Activated naive CD8-positive, alpha-beta T cell treated with anti-CD3 and anti-CD28 coated beads, Interleukin-2, amount 50 U/mL, for 24 hours (primary cell): ENCODE measurements at places on chromosomes 1 and 21.
A peak's percentile ranks its signal among the peaks of the same experiment; 100 is the strongest.

DNA sequence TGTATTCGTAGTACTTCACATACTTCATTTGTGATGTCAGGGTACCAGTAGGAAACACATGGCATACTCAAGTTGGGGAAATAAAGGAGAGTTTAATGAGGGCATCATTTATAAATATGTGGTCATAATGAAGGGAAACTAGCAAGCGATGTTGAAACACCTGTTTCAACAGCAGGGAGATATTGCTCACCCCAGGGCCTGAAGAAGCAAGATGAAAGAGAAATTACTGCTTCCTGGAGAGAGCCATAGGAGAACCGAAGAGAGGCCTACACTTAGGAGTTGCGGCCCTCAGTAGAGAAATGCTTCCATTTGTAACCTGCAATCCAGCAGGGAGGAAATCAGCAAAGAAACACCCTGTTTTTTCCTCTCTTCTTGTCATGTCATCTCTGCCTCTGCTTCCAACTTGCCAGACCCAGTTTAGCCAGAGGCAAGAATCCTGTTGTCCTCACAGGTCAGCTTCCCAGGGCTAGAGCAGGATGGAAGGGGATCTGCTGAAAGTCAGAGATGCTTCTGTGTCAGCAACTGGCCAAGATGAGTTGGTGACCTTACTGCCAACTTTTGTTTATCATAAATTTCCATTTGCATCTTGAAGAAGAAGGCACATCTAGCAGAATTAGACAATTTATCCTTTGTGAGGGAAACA, 67.6 kb upstream of the TSPAN2 start:
- no peak for DNase-seq

- DNase-seq = peak; percentile 7
Observed at GRCh38 chr1:161905269-161905884, 118.3 kb downstream of the OLFML2B start.

DNA sequence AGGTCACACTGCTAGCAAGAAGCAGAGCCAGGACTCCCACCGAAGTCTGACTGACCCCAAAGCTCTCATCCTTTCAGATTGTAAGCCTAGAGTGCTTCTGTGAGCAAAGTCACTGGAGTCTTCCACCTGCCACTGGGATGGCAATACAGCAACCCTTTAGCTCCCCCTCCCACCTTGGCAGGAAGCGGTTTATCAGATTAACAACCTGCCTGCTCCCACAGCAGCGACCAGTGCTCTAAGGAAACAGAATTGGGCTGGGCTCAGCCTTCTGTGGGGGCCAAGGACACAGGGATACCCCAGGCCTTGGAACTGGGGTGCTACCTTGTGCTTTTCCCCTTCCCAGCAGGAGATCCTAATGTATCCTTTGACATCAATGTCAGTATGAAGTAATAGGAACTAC, 76.0 kb downstream of the GFI1 start:
- DNase-seq = peak; percentile 19

DNA sequence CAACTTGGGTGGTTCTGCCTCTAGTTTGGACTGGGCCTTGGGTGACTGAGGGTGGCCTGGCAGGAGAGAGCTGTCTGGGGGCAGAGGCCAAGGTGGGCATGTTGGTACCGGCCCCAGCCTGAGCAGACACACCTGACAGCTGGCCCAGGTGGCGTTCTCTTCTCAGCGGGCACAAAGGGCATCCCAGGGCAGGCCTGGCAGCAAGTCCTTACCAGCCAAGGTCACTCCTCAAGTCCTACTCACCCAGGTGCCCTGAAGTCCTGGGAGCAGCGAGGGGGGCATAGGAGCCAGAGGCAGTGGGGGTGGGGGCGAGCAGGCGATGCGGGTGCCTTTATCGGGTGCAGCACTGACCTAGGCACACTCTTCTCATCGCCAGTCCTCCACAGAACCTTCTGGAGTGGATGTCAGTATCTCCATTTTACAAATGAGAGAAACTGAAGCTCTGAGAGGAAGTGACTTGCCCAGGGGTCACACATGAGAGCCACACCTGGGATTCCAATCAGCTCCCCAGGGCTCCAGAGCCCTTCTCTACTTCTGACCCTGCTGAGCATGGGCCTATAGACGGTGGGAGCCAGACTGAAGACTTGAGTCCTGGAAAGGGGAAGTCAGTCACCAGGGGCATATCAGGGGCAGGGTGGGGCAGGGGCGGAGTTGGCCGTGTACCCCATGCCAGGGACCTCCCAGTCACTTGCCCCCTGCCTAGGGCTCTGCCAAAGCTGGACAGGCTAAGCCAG, 587 bp upstream of the SLC25A34 start:
- DNase-seq = no peak

GRCh38 chr21:33300701-33301631, 23.8 kb upstream of the IFNAR1 start:
- no peak for DNase-seq

- DNase-seq = no peak
Observed at GRCh38 chr1:66334318-66334717, 199.6 kb upstream of the SGIP1 start.

- DNase-seq = no peak
Observed at GRCh38 chr1:79554688-79555087, 548.2 kb upstream of the ADGRL4 start.

DNA sequence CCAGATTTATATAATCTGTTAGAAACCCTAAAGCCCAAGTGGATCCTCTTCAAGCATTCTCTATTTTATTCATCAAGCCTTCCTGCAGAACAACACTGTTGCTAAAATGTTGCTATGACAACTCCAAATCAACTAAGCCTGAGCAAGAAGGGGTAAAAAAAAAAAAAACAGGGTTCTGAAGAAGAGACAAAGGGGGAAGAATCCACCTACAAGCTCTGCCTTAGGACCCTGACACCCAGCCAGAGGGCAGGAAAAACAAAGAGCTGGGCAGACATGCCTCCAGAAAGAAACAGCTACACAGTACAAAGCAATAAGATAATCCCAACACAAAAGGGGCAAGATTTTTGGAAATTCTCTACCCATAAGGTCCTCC, 1.3 kb downstream of the USF1 start:
- no peak for DNase-seq

DNA sequence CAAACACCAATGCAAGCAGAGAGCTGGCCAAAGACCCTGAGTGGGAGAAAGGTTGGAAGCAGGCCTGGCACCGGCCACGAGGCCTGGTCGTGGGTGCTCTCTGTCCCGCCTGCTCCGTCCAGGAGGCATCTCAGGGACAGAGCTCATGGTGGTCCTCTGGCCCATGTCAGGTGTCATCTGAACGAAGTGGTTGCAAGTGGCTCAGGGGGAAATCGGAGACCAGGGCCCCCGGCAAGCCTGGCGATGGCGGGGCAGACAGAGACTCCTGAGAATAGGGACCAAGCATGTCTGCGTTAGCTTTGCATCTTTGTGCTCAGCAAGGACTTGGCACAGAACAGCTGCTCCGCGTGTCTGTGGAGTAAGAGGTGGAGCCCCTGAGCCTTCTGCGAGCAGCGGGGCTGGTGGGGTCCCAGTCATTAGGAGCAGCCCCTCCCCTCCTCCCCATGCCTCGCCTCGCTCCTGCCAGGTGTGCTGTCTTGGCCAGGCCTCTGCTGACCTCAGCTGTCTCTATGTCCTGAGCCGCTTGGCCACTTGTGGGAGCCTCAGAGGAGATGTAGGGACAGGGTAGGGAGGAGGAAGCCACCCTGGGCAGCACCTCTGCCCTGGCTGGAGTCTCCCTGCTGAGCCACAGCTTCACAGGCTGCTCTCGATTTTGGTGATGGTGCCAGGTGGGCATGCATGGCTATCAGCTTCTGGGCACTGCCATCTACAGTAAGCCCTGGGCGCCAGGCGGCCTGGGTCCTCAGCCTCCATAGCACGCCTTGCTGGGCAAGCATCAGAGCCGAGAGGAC, 362.9 kb upstream of the VAMP3 start:
- no peak for DNase-seq

DNA sequence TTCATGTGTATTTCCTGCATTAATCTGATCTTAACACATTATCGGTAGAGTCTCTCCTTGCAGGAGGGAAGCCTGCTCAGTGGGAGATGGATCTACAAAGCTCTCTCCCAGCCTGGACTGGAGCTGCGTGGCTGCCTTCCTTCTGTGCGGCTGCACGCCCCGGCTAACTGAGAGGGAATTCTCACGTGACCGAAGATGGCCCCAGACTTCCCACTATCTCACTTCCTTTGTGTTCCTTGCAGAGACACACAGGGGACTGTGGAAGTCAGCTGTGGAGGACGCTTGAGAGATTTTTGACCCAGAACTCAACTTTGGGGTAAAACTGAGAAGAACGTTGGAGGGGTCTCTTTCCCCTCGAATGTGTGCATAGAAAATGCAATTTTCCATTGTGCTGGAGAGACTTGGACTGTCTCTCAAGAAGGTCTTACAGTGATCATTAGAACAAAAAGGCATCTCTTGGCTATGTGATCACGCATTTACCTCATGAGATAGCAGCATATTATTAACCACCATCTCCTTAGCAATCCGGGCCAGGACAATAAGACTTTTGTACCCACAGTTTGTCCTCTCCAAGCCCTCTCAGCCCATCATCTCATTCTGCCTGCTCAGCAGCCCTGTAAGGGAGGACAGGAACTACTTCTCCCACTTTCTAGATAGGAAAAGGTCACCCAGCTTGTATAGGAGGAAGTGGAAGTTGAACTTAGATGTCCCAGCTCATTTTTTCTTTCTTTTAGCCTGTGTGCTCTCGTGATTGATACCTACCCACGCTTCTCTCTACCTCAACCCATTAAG, 49.3 kb upstream of the TARBP1 start:
- DNase-seq = no peak

DNA sequence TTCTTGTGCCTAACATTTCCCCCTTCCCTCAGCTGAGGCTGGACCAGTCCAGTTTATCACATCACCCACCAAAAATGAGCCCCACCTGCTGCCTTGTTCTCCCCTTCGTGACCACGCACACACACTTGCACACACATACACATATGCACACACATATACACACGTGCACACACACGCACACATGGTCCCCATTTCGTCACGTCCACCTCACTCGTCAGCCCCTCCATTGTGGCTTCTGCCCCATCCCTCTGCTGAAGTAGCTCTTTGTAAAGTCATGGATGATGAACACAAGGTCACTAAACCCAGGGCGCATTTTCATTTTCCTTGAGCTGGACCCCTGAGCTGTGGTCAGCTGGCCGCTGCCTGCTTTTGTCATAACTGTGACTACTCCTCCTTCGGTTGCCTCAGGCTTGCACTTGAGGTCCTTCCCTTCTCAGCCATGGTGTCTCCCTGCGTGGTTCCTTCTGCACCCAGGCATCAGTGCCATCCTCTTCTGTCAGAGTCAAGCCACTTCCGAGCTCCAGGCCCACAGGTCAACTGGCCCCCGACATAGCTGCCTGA, 93.8 kb downstream of the SYT2 start:
- DNase-seq = no peak

- no peak for DNase-seq
Observed at GRCh38 chr1:8506995-8507615, 189.2 kb downstream of the SLC45A1 start.

DNA sequence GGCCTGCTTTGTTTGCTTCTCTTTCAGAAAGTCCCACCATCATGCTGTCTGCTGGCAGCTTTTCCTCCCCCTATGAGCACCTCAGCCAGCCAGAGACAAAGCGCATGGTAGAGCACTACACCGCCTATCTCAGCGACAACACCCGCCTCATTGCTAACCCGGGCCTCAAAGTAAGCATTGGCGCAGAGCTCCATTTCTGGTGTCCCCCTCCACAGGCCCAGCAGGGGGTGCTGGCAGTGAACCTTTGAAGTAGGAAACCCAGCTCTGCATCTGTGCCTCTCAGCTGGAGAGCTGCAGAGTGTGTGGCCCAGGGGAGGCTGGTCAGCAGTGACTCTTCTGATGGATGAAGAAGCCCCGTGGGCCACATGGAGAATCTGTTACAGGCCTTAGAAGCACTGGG, 81.2 kb upstream of the RAVER2 start:
- peak; percentile 6 for DNase-seq

- DNase-seq = no peak
Observed at GRCh38 chr21:39110431-39110830, 72.8 kb downstream of the PSMG1 start.

DNA sequence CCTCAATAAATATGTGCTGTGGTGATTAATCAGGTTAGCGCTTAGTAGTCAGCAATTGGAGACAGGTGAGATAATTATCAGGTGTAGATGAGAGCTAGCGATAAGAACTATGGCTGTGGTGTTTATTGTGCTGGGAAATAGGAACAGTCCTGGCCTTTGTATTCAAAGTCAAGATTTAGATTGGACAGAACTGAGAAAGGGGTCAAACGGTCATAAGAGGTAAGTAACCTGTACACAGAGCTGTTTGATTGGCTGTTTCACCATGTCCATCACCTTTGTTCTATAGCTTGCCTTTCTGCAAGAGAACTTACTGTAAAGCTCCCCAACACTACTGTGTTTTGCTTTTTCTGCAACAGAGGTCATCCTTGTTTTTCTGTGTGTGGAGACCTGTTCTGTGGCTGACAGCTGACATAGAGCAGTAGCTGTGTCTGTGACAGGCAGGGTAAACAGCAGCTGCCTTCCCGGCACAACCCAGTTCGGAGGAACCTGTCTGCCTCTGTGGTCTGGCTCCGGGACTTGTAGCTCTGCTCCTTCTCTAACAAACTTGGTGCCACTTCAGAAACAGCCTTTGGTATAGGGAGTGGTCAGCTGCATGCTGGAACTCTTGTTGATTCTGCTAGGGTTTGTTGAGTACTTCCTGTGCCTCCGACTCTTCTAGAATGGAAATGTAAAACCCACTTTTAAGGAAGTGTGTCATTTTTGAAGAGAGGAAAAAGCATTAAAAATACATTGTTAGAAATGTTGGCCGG, 21.1 kb upstream of the CDC42 start:
- no peak for DNase-seq

- DNase-seq = no peak
Observed at GRCh38 chr1:24849672-24850295, 80.3 kb downstream of the RUNX3 start.

DNA sequence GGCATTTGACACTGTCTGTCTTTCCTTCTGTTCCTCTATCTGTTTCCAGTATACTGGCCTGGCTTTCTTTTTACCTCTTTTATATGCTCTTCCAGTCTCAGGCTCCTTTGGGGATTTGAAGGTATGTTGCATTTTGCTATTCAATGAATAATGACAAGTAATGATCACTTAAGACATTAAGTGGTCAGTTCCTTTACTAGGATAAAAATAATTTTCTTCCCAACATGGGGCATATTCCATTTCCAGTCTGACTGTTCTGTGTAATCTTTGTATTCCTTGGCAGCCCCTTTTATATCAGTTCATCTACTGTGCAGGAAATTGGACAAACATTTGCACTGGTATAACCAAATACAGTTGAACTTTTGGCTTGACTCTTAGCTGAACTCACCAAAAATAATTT, 15.6 kb downstream of the METTL18 start:
- no peak for DNase-seq

DNA sequence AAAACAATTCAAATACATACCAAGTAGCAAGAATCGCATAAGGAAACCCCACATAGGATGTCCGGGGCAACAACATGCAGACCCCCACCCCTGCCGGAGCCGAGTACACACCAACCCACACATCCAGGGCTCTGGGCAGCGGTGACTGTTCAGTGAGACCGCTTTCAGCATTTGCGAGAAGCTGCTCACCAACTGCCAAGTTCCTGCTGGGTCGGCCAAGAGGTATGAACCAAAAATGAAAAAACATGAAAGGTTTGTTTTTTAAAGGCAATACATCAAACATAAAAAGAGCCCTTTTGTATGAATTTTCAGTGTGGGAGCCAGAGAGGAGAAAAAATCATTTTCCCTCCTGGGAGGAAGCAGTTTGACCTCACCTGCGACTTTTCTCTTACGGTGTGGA, 92.3 kb downstream of the SIM2 start:
- DNase-seq = no peak

GRCh38 chr1:29412591-29412990, 176.3 kb downstream of the PTPRU start:
- no peak for DNase-seq
